ENCODE measurements at places on chromosomes 4 and X.

- DNase-seq, result no peak
These were observed 250.5 kb downstream of the TECRL start for GRCh38 chr4:64158648-64159326.

DNA sequence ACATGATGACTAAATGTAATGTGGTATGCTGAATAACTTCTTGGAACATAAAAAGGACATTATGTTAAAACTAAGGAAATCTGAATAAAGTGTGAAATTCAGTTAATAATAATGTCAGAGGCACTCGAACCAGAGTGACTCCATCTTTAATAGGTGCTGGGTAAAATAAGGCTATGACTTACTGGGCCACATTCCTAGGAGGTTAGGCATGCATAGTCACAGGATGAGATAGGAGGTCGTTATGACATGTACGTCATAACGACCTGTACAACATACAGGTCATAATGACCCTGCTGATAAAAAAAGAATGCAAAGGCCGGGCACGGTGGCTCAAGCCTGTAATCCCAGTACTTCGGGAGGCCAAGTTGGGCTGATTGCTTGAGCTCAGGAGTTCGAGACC is 28.9 kb upstream of the OPHN1 start:
- no peak for DNase-seq

GRCh38 chr4:37697566-37697965 is 11.4 kb upstream of the RELL1 start:
- DNase-seq, result no peak

GRCh38 chr4:88187766-88188165 is 29.3 kb upstream of the ABCG2 start:
- no peak for DNase-seq

- DNase-seq, result no peak
These were observed 210.4 kb downstream of the SPRY1 start for GRCh38 chr4:123606946-123607542.

- no peak for DNase-seq
These were observed 329.7 kb upstream of the GATB start for GRCh38 chr4:152090543-152090942.

- DNase-seq, result no peak
These were observed 12.8 kb upstream of the TMSB4X start for GRCh38 chrX:12962041-12962504.

DNA sequence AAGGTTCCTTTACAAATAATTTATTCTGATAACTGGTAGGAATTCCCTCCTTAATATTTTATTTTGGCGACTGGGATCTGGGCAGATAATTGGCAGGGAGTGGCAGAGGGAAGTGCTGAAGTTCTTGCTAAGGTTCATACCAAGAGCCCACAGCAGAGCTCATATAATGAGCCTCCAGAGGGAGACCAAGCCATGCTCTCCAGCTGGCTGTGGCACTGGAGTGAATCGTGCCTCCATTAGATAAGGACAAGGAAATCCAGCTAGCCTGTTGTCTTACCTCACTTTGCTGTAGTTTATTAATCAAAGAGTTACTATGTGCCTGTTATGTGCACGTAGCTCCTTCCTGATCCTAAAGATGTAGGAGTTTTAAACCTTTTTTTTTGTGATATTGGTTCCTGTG is 1.3 kb downstream of the ASB12 start:
- DNase-seq, result no peak

DNA sequence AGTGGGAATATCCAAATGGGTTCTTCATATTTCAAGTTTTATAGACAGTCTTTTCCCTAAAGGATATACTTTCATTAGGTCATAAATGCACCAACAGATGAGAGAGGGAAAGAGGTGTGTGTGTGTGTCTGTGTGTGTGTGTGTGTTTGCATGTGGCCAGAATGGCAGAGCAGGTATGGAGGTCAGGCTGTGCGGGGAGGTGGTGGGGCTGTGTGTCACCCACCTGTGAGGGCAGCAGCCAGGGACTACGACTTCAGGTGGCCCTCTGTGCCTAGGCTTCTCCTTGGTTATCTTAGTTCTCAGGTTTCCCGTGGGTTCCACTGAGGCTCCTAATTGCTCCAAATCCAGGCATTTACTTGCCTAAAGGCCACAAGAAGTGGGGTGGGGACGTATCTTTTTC is 14.6 kb downstream of the HAND2 start:
- no peak for DNase-seq

DNA sequence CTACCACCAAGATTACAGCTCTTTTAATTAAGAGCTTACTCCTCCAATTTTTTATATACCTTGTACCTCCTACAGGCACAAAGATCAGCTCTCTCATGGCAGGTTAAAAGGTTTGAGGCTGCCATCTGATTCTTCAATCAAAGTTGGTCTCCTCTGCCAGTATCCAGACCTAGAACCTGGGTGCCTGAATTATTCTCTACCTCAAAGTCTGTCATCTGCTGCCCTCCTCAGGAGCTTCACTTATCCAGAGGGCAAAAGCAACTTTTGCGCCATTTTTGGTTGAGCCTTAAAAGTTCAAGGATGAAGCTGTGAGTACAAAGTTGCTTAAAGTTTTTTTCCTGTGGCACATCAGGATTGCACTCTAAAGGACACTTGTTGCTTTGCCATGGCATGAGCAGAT is 343.7 kb upstream of the PPP1R2C start:
- DNase-seq, result no peak

DNA sequence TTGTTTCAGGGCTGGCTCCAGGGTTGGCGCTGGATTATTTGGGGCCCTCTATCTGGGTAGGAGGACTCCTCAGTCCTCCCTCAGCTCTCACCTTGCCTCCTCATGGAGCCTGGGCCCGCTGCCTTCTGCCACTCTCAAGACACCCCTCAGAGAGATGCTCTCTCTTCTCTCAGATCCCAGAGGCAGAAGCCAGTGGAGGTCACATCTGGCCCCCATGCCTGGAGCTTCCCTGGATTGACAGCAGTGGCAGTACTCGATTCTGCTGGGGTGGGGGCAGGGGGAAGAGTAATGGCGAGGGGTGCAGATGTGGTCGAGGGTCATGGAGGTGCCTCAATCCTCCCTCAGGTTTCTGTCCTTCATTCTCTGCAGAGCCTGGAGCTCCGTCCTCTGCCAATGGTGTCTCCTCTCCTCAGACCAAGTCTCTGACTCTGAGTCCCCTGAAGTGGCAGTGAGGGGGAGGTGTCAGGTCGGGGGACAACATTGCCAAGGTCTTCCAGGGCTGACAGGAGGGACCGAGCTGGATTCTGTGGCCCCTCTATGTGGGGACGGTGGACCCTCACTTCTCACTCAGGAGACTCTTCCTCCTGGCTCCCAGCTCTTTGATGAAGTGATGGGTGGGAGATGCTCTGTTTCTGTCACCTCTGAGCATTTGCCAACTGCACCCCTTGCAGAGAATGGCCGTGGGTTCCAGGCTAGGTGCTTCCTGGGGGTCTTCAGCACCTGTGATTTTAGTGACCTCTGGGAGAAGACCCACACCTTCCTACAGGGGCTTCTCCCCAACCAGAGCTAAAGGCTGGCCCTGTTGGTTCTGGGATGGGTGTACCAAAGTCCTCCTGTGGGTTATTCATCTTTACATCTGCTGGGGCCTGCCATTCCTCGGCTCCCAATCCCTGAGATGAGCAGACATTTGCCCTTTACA is 10.9 kb upstream of the HSFX1 start:
- DNase-seq, result no peak

GRCh38 chr4:105895583-105896460 is 551 bp downstream of the NPNT start:
- DNase-seq, result no peak

Data from activated naive CD8-positive, alpha-beta T cell treated with anti-CD3 and anti-CD28 coated beads, Interleukin-2, amount 50 U/mL, for 16 hours (primary cell).